HepG2 (cell line): ENCODE measurements at places on chromosomes 7 and 10. TPM values are rescaled to one million over a fixed set of nuclear protein-coding genes. Genes with fewer than 3 reads are reported as not detected.

- DNase-seq, result no peak
These were observed 33.8 kb upstream of the UBE2H start for GRCh38 chr7:129986600-129986999.

DNA sequence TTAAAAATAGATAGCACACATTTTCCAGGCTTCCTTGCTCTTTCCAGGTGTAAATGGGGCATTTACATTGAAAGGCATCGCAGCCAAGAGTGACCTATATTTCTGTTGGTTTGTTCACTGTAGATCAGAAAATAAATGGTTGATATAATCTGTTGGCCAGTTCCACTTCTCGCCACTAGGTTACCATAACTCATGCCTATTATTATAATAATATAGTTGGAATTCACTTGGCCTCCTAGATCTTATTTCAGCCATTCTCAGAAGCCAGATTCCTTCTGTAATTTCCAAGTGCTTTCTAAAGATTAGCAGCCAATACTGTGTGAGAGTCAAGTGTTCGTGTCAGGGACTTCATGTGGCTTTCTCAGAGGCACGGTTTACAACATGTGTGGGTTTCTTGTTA lies 179.5 kb downstream of the DNAH11 start:
- DNase-seq, result no peak

GRCh38 chr7:122290476-122290875 lies 14.1 kb downstream of the FEZF1 start:
- no peak for DNase-seq

DNA sequence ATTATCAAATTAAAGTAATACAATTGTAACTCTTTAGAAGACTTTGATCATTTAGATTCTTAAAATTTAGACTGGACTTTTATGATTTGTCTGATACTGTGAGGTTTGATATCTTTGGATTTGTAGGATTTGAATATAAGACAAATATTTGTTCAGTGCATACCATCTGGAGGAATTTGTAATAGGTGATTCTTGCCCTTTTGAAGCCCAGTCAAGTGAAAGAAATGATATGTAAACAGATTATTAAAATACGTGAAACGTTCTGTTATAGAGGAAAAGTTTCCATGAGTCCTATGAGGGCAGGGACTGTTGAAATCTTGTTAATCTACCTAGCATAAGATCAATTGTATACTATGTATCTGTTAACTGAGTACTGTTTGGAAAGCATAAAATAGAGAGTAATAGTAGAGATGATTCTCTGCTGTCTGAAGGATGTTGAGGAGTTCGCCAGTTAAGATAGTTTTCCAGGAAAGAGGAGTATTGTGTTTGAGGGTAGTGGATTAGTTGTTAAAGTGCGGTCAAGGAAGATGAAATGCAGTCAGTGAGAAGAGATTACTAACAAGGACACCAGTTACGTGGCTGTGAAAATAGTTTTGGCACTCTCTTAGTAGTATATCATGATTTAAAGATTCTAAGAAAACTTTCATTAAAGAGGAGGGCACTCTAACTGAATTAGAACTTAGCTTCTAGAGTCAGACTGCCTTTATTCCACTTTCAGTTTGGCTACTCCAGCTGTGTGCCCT lies 14.4 kb downstream of the PDCD4 start:
- peak; percentile 48 for DNase-seq

GRCh38 chr10:43806831-43807640 lies 158.4 kb upstream of the ZNF32 start:
- DNase-seq, result no peak

DNA sequence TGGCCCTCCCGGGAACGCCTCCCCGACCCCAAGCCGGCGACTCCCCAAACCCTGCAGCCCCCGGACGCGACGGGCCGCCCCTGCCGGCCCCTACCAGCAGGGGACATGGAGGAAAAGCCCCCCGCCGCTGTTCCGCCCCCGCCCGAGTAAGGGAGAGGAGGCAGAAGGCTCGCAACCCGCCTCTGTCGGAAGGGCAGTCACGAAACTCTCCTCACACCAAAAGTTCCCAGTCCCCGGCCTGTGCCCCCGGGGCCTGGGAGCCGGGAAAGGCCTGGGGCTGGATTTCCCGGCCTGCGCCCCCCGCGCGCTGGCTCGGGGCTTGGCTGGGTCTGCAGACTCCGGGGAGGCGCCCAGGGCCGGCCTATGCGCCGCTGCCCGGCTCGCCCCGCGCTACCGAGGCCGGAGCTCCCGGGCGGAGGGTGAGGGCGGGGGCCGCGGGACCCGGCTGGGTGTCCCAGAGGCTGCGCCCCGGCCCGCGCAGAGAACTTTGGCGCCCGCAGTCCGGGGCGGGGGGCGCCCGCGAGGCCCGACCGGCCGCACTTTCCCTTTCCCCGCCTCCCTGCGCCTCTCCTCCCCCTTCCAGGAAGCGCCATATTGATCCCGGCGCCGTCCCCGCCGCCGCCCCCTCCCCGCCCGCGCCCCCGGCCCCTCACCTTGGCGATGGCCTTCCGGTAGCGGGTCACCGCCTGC lies 728 bp downstream of the PARD3 start:
- peak; percentile 51 for DNase-seq

The RNF32 gene
- total RNA-seq, result not detected in 2 replicates

- no peak for DNase-seq
These were observed 597 bp downstream of the APBB1IP start for GRCh38 chr10:26438534-26439341.

- DNase-seq, result no peak
These were observed 524.0 kb upstream of the PFKP start for GRCh38 chr10:2543142-2543886.

GRCh38 chr7:48049850-48050249 lies 14.5 kb downstream of the C7orf57 start:
- no peak for DNase-seq

GRCh38 chr10:101336382-101336781 lies 17.6 kb upstream of the BTRC start:
- no peak for DNase-seq

- no peak for DNase-seq
These were observed 565.8 kb upstream of the MGMT start for GRCh38 chr10:128901236-128901635.

- DNase-seq, result no peak
These were observed 138.4 kb downstream of the SDK1 start for GRCh38 chr7:3439333-3440030.

DNA sequence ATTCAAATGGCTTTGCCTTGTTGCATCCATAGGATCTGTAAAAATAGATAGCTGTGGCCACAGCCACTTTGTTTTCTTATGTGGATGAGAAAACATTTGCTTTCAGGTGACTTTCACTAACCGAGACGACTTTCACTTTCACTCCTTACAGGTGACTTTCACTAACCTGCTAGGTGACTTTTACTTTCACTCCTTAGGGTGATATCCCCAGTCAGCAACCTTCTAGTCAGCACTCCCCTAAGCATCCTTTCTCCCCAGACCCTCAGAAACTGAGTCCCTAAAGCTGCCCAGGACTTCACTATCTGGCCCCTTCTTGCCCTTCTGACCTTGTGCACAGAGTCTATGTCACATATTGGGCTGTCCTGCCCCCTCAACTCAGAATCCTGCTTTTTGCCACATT lies 177.5 kb downstream of the RELN start:
- peak; percentile 35 for DNase-seq

GRCh38 chr7:69429911-69430383 lies 168.3 kb upstream of the AUTS2 start:
- no peak for DNase-seq

GRCh38 chr10:12650538-12651298 lies 301.4 kb downstream of the CAMK1D start:
- DNase-seq, result no peak

The MYL10 gene
- total RNA-seq, result not detected in 2 replicates

DNA sequence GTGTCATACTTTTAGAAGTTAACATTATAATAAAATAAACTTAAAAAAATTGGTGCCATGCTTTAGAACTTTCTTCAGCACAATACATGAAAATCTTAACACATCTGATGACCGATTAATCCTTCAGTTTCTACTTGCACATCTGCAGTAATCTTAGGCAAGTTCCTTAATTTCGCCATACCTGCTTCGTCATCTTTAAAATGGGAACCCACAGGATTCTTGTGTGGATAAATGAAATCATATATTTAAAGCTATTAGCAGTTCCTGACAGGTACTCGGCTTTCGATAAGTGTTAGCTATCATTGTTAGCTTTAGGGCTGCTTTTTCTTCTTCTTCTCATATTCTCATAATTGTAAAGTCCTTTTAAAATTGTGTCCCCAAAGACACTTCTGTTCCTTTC lies 907 bp upstream of the VPS50 start:
- no peak for DNase-seq

GRCh38 chr10:98128802-98129201 lies 5.7 kb upstream of the R3HCC1L start:
- DNase-seq, result no peak

- no peak for DNase-seq
These were observed 482.8 kb upstream of the ZMIZ1 start for GRCh38 chr10:78585952-78586351.

DNA sequence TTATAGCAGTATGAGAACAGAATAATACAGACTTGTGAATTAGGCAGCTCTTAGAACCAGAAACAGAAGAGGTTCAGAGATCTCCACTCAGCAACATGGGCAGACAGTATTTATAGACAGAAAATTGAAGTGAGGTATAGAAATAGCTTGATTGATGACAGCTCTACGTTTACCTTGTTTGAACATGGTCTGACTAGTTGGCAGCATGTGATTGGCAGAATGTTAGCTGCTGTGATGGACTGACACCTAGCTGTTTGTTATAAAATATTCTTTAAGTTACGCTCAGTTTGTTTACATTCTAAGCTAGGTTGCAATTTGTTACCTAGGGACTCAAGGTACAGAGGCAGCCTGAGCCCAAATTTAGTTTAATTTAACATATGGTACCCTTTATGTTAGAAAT lies 73.7 kb upstream of the TMEM229A start:
- no peak for DNase-seq

DNA sequence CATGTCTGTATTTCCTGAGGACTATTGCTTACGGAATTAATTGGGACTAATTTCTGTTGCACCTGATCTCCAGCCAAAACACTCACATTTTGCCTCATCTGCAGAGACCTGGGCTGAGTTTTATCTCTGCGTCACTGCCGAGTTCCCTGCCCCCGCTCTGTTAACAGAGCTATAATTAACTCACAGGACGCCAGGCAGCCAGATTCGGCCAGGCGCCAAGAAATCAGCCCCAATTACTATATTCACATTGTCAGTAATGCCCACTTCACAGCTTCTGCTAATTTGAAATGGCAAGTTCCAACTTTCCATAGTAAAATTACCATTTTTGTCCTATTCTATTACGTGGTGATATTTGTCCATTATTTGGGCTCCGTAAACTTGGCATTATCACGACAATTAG lies 130.5 kb downstream of the CUX1 start:
- no peak for DNase-seq

GRCh38 chr7:108662783-108663362 lies 93.2 kb downstream of the DNAJB9 start:
- DNase-seq, result no peak

GRCh38 chr7:135798095-135798494 lies 49.5 kb upstream of the FAM180A start:
- DNase-seq, result no peak

GRCh38 chr7:41052736-41053135 lies 650.2 kb downstream of the INHBA start:
- DNase-seq, result no peak

DNA sequence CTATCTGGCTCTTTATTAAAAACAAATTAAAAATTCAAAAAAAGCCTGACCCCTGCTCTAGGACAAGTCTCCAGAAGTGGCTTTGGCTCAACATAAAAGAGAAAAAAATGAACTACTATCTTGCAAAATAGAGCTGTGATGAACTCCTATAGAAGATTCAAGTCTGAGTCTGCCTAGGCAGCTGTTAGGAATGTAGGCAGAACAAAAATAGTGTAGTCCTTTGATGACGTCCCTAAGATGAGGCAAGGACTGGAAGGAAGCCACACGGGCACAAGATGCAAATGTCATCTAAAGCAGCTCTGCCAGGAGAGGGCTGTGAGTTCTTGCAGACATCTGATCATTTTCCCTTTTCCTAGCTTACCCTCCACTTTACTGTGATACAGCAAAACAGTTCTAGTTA lies 20.5 kb downstream of the ASNS start:
- no peak for DNase-seq

- no peak for DNase-seq
These were observed 34.6 kb upstream of the BTRC start for GRCh38 chr10:101319241-101319915.

DNA sequence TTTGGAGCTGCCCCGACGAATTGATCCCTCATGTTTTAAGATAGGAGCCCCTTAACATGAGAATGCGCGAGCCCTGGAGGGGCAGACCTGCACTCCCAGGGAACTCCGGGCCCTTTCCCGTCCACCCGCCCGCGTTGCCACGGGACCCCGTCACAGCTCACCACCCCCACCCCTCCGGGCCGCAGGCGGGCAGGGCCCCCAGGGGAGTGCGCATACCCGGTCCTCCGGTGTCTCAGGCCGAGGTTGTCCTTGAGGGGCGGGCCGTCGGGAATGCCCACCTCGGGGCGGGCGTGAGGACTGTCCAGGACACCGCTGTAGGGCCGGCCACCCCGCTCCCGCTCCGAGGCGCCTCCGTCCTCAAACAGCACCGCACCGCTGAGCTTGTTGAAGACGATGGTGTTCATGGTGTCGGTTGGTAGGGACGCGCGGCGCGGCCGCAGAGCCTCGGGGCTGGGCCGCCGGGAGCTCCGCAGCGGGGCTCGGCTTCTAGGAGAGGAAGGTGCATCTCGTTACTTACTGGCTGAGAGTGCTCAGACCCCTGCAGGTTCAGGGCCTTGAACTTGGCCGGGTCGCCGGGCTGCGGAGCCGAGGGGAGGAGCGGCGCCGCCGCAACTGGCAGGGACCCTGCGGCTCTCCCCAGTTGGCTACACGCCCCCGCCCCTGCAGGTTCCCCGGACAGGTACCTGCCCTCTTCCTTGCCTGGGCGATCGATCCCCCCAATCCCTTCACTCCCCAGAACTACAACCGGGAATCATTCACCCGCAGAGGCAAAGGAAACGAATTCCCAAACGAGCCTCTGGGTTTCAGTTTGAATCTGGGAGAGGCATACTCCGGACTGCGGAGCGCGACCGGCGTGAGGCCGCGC lies 2.4 kb downstream of the MKX start:
- no peak for DNase-seq

DNA sequence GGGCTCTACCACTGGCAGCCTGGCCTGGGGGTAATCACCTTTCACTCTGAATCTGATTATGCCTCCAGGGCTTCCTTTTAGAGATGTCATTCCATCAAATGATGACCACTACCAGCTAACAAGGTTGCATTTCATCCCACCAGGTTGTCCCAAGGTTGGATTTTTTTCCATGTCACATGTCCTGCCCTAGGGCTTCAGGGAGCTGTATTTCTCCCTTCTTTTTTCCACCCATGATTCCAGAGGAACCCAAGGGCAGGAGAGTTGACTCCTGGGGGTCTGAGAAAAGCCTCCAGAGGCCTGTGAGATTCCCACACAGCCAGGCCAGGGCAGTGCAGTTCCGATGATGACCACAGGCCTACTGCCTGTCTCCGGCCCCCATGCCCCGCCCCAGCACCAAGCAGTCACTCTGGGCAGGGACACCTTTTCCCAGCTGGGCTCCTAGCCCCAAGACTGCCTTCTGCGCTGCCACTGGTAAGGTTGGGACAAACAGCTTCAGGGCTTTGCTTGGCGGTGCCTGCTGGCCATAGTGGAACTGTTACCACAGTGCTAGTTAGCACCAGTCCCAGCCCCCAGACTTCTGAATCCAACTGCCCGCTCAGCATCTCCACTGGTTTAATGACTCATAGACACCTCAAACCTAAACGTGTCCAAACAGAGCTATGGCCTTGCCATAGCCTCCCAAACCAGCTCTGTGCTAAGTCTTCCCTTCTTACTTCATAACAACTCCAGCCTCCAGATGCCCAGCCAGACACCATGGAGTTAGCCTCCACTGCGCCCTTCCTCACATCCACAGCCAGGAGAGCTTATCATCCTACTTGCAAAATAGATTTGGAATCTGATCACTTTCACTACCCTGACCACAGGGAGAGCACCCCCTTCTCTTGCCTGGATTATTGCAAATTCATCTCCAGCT lies 133.7 kb downstream of the ARHGAP22 start:
- DNase-seq, result no peak

The CPED1 gene
- total RNA-seq, result 27.0 and 41.6 TPM in 2 replicates
